ENCODE measurements at places on chromosomes 3 and 15.

- DNase-seq = no peak
These were observed 19.2 kb downstream of the GRIP2 start for GRCh38 chr3:14520967-14521366.

GRCh38 chr3:176789281-176789705 lies 408.0 kb downstream of the TBL1XR1 start:
- no peak for DNase-seq

GRCh38 chr3:121768452-121768851 lies 18.9 kb upstream of the GOLGB1 start:
- DNase-seq = no peak

DNA sequence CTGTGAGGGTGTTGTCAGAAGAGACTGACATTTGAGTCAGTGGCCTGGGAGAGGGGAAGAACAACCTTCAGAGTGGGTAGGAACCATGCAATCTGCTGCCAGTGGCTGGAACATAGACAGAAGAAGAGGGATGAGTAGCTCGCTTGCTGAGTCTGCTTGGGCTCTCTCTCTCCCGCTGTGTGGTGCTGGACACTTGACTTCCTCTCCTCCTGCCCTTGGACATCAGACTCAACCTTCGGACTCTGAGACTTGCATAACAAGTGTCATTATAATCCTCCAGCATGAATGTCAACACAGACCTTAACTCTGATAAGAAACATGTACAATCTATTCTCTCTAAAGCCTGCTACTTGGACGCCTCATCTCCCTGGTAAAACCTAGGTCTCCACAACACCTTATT lies 5.9 kb upstream of the NMD3 start:
- no peak for DNase-seq

- DNase-seq = peak; percentile 83
These were observed 75.8 kb downstream of the AAGAB start for GRCh38 chr15:67178569-67179210.

GRCh38 chr3:183094711-183095110 lies 4.6 kb downstream of the MCCC1 start:
- no peak for DNase-seq

DNA sequence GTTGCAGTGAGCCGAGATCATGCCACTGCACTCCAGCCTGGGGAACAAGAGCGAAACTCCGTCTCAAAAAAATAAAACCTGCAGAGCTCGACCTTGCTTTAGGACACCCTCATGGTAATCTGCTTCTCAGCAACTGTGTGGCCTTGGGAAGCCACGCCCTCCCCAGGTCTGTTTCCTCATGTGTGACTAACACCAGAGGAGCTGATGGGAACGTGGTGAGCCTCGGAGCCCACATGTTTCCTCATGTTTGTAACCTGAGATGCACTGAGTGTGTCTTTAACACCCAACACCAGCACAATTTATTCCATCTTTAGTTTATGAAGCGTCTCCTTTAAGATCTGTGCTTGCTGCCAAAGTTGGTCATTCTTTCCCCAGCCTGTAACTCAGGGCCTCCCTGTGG lies 142.8 kb downstream of the OCA2 start:
- DNase-seq = no peak

DNA sequence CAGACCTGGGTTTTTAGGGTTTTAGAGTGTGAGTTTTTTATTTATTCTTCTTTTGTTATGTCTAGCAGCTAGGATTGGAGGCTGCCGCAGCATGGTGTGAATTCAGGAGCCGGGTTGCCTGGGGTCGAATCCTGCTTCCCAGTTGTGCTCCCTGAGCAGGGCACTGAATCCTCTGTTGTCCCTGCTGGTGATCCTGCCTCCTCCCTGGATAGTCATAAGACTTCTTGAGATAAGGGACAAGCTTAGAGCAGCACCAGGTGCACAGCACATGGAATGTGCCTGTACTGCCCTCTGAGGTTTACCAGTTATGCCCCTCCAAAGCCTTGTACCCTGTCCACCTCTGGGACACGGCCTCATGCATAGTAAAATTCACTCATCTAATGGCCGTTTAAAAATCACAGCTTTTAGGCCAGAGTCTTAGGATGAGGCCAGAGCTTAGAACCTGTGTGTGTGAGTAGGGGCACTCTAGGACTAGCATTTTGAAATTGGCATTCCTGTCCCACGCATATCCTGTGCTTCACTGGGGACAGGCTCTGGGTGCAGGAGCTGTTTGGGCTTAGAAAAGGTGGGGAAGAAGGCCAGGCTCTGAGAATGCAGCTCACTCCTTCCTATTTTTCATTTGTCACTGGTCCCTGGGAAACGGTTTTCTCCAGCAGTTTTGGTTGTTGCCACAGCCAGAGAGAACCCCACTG lies 47.7 kb downstream of the CHCHD6 start:
- no peak for DNase-seq

DNA sequence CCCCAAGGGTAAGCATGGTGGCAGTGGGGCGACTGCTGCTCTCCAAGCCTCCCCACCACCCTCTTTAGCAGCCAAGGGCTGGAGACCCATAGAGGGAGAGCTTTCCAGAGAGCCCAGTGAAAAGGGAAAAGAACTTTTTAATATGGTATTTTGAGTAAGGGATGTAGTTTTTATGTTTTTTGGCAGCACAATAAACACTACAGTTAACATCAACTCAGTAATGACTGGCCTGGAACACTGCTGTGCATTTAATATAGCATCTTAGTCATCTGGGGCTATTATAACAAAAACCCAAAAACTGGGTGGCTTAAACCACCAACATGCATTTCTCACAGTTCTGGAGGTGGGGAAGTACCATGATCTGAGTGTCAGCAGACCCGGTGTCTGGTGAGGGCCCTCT lies 495.8 kb downstream of the GABRG3 start:
- no peak for DNase-seq

DNA sequence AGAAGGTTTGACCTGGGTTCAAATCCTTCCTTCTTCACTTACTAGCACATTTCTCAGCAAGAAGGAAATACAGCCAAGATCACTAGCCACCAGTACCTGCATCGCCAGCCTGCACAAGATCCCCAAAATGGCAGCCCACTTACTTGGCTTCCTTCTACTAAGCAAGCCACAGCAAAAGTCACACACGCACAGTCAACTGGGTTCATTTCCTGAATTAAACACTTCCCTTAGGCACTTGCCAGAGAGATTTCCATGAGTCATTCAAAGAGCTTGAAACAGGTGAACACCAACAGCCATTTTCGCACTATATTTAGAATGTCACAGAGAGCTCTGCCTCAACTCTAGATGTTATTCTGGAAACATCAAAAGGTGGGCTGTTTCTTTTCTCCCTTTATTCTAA lies 42.6 kb downstream of the MGLL start:
- DNase-seq = peak; percentile 53

DNA sequence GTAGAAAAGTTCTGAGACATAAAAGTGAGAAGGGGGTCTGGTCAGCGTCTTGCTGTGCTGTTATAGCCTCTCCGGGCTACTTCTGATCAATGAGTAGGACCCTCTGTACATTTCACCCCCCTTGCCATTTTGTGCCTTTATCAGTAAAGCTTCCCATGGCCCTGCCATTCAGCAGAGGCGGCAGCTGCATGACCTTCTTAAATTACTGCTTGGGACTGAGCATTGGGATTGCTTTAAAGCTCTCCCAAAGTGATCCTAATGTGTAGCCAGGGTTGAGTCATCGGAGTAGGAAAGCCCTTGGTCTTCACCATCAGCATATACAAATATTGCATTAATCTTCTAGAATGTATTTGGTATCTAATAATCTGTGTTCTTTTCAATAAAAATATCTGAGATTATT lies 70.2 kb downstream of the FMN1 start:
- DNase-seq = no peak
